MV-4-11 (cell line): ENCODE measurements at places on chromosomes 3 and 15.

GRCh38 chr15:38625886-38626285, 61.3 kb upstream of the RASGRP1 start:
- DNase-seq = no peak

- peak; percentile 75 for DNase-seq
These were observed 372.7 kb downstream of the SHQ1 start for GRCh38 chr3:72475258-72476138.

DNA sequence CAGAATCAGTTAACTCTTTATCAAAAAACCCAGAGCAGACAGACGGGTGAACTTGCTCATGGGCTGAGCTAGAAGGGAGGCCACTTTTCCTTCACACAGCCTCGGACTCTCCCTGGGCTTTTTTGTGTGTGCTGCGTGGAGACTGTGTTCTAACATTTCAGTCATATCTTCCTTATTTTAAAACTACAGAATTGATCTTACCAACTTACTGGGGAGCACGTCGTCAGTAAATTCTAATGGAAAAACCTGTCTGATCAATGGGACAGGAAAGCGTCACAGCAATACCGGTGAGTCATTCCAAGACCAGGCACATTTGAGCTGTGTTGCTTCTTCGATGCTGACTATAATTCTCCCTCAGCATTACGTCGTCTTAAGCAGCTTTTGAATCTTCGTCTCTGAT, 145.1 kb downstream of the LPP start:
- no peak for DNase-seq

GRCh38 chr15:74808078-74808839, 4.4 kb upstream of the LMAN1L start:
- DNase-seq = no peak

GRCh38 chr15:57640930-57641682, 49.4 kb downstream of the MYZAP start:
- peak; percentile 4 for DNase-seq

DNA sequence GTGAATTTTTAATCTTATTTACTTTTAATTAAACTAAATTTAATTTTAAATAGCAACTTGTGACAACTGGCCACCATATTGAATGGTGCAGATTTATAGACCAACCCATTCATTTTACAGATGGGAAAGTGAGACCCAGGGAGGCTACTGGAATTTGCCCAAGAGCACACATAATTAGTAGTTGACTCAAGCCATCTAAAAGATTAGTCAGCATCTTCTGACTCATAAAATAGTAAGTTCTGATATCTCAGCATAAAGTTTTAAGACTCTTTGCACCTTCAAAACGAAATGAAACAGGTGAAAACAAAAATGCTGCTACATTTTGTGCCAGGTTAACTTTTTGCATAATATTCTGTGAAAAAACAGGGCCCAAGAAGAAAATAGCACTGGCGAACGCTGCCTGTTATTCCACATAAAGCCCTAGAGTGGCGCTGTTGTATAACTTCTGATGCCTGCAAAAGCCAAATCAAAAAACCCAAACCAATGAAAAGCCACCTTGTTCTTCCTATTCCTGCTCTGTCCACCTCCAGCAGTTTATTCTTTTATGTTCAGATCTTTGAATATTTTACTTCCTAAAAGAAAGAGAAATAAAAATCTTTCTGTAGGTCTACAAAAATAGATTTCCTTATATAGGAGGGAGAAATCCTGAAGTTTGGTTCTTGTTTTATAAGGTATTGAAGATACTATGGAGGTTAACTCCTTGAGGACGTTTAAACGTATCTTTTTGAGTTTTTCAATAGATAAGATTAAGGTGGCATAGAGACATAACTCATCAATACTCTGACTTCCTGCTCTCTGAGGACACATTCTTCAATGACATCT, 62.8 kb downstream of the OTOL1 start:
- peak; percentile 40 for DNase-seq

GRCh38 chr3:154791611-154792010, 288.5 kb upstream of the MME start:
- no peak for DNase-seq

DNA sequence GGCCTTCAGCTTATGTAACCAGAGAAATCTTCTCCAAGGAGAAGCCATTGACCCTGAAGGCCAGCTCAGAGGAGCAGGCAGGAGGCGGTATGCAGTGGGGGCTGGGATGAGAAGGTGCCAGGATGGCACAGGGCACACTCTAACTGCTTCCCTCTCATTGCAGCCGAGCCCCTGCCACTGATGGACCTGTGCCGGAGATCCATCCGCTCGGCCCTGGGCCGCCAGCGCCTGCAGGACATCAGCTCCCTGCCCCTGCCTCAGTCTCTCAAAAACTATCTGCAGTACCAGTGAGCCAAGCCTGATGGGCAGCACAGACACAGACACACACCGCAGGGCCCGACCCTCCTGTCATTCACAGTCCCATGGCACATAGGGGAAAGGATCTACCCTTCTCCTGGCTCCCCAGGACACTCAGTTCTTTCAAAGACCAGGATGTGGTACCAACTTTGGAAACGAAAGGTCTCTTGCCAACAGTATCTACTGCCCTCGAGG, 84.6 kb upstream of the PXYLP1 start:
- no peak for DNase-seq
